Activated CD4-positive, alpha-beta T cell treated with anti-CD3 and anti-CD28 coated beads, Interleukin-2, amount 10 ng/mL, durations not matched to agents 24 days and 14 days (primary cell): ENCODE measurements at places on chromosomes 2 and 18. TPM values are rescaled to one million over a fixed set of nuclear protein-coding genes. Genes with fewer than 3 reads are reported as not detected.

DNA sequence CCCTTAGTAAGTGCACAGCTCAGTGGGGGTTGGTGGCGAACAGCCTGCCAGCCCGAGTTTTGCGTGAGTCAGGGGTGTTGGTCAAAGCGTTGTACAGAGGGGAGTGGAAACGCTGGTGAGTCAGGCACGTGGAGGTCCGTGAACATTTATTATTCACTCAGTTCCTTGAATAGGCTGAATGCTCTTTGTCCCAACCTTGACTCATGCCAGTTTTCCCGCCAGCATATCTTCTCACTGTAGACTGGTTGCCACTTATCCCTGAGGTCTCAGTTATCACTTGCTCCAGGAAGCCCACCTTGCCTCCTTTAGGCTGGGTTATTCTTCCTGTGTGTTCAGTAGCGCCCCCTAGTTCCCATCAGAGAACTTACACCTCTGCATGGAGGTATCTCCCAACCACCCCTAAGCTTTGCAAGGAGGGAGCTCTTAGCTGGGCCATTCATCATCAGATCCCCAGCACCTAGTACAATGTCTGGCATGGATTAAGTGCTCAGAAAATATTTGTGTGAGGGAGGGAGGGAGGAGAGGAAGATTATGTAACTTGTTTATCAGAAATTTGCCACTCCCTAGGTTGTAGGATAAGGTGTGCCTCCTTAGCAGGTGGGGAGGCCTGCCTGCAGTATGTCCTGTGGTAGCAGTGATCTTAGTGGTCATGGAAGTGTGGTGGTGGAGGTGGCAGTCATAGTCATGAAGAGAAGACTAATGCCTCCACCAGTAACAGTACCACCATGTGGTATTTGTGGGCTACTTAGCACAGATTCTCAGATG, 72.1 kb downstream of the CABLES1 start:
- no peak for DNase-seq

DNA sequence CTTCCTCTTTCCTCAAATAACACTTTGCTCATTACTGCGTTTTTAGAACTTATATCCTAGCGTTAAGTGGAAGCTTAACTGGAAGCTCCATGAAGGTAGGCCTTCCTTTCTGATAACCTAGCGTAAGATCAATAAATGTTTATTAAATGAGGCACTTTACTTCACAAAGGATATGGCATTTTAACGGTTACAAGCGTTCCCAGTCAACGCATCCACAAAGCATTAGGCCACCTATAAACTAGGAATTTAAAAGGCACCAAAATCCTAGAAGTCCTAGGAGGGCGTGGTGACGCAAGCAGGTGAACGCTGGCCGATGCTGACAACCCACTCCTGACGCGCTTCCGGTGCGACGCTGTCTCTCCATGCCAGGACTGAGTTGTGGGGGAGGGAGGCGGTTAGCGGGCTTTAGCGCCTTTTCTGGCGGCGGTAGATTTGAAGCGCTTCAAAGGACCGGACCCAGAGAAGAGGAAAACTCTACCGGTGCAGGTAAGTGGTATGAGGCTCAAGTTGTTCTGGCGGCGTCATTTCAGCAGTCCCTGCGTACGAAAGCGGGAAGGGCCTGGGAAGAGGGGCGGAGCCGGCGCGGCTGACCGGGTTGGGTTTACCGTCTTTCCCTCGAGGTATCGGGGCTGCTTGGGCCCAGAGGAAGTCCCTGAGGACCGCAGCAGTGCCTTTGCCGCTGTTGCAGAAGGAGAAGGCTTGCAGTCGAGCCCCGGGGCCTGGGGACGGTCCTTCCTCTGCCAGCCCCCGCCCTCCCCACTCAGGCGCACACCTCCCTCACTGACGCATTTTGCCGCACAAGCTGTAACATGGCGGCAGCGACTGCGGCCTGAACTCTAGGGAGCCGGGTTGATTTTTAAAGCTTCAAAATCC, at the start of gene PPIG:
Gene PPIG (plus strand): TSS at position 347 of the 873 bp plus-strand sequence. CDS start 19,691 bp downstream, outside the sequence.
- peak; percentile 95 for DNase-seq

DNA sequence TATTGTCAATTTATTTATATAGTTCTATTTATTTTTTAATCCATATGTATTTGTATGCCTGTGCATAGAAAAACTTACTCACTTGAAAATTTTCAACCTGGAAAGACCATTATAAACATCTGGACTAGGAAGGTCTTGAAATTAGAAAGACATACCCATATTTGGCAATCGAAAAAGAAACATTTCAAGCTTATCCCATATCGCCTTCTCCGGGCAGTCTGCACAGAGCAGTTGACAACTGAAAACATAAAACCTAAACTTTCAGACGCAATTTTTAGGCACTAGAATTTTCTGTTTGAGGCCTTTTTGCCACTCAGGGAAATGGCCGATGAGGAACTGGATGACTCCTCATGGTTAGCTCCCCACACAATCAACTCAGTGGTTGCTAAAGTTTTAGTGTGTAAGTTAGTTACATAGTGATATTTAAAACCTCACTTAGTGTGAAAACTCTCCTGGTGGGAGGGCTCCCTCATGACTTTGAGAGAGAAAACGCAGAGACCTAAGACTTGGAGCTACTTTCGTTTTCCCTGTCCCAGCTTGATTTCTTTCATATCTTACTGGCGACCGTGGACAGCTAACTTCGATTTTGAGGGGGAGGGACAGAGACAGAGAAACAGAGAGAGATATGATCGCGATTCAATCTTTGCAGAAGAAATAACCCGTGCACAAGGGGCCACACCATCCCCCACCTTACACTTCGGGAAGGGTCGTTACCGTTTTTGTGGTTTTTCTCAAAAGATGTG, 3.2 kb upstream of the HOXD12 start:
- DNase-seq, result no peak

DNA sequence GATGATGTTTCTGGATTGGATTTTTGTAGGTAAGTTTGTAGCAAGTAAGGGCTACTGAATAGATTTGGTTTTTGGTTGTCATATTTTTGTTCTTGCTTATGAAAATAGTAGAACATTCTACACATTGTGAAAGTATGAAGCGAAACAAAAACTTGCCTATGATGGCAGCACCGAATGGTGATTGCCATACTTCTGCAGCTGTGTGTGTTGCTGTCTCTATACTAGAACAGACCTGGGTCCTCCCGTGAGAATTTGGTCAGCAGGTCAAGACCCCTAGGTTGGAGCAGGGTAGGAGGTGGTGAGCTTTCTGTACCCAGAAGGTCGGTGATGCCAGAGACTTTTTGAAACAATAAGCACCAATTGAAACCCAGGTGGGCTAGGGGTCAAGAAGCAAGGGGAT, 322.6 kb downstream of the PRKCE start:
- DNase-seq, result no peak

GRCh38 chr18:35458271-35458670, 39.5 kb downstream of the INO80C start:
- no peak for DNase-seq

DNA sequence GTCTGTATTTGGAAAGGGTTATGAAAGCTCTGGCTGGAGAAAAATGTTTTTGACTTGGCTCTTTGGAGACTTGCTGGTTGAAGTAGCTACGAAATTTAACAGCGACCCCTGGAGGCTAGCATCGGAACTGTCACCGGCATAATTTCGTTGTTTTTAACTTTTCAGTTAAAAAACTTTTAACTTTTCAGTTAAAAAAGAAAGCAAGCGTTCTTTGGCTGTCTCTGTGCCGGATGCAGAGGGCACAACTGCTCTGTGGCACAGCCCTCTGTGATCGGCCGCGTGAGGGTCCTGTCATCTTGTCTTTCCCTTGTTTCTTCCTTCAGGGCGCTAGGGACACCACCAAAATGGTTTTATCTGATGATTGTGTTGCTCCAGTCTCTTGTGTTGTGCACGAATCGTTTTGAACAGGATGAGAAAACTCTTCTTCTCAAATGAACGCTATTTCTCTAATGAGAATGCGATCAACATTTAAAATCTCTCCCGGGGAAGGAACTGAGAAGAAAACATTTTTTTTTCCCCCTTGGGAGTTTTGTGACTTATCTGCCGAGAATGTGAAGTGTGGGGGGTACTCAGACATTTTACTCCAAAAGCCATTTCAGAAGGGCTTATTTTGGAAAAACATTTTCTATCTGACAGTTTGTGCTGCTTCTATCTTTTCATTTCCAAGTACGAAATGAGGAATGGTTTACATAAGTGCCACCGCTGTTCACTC, 57.1 kb downstream of the ADCYAP1 start:
- peak; percentile 83 for DNase-seq

GRCh38 chr2:65939687-65940086, 495.2 kb upstream of the MEIS1 start:
- DNase-seq, result no peak

ARHGAP15 gene
- total RNA-seq, result 56.0 and 56.2 TPM in 2 replicates

COL4A4 gene
- total RNA-seq, result not detected in 2 replicates

MC2R gene
- not detected in 2 replicates for total RNA-seq

B3GNT7 gene
- not detected in 2 replicates for total RNA-seq
